ENCODE measurements at places on chromosomes 12 and 14. TPM values are rescaled to one million over a fixed set of nuclear protein-coding genes. Genes with fewer than 3 reads are reported as not detected.

ADGRD1 gene
- total RNA-seq: 89.1 TPM

WDHD1 gene
- 1.9 TPM for total RNA-seq

MYO1H gene
- 0.16 TPM for total RNA-seq

OR4Q3 gene
- not detected for total RNA-seq

CD163L1 gene
- total RNA-seq: 3.0 TPM

RNF41 gene
- 53.8 TPM for total RNA-seq

FOXA1 gene
- total RNA-seq: not detected

KRT6B gene
- not detected for total RNA-seq

MYF6 gene
- total RNA-seq: not detected

SPTB gene
- total RNA-seq: 79.4 TPM

NTF3 gene
- total RNA-seq: 0.78 TPM

LPAR5 gene
- 7.5 TPM for total RNA-seq

OASL gene
- total RNA-seq: 0.08 TPM

DAO gene
- total RNA-seq: not detected

FERMT2 gene
- 127 TPM for total RNA-seq

KLRD1 gene
- 2.3 TPM for total RNA-seq

CFAP54 gene
- total RNA-seq: 0.22 TPM

CCDC177 gene
- not detected for total RNA-seq

LAG3 gene
- total RNA-seq: 0.24 TPM

SLC24A4 gene
- 0.49 TPM for total RNA-seq

MGST1 gene
- total RNA-seq: 60.1 TPM

KIF5A gene
- 0.05 TPM for total RNA-seq

TMTC3 gene
- 6.9 TPM for total RNA-seq

RBP5 gene
- total RNA-seq: 0.54 TPM

RPS6KL1 gene
- total RNA-seq: 19.1 TPM

SERPINA9 gene
- total RNA-seq: not detected

LRFN5 gene
- total RNA-seq: 0.81 TPM

ADAM21 gene
- 0.38 TPM for total RNA-seq

CARMIL3 gene
- 0.08 TPM for total RNA-seq

CHMP4A gene
- total RNA-seq: 28.5 TPM

FRS2 gene
- total RNA-seq: 19.0 TPM

GRIP1 gene
- 5.4 TPM for total RNA-seq

BBOF1 gene
- 3.0 TPM for total RNA-seq

SLC17A8 gene
- not detected for total RNA-seq

EML5 gene
- total RNA-seq: 0.27 TPM

LHX5 gene
- total RNA-seq: not detected

SLC2A3 gene
- total RNA-seq: 11.7 TPM

P2RX7 gene
- total RNA-seq: 2.0 TPM

TAOK3 gene
- total RNA-seq: 20.3 TPM

ABCB9 gene
- 4.4 TPM for total RNA-seq

SLC35F4 gene
- total RNA-seq: not detected

SIX6 gene
- not detected for total RNA-seq

LTB4R gene
- 2.1 TPM for total RNA-seq

PROX2 gene
- not detected for total RNA-seq

FSCB gene
- total RNA-seq: not detected

ARID2 gene
- 11.9 TPM for total RNA-seq

CNTN1 gene
- total RNA-seq: 0.73 TPM

GRIN2B gene
- total RNA-seq: not detected

TUBA1C gene
- 86.2 TPM for total RNA-seq

OR4Q2 gene
- not detected for total RNA-seq

CDC42BPB gene
- 68.9 TPM for total RNA-seq

BMAL2 gene
- 1.2 TPM for total RNA-seq

PLXNC1 gene
- 3.0 TPM for total RNA-seq

FGF23 gene
- total RNA-seq: not detected
